ENCODE measurements at places on chromosomes 5 and 9.

GRCh38 chr9:90058182-90058763, 453.5 kb downstream of the GADD45G start:
- DNase-seq: no peak

- no peak for DNase-seq
Measured at GRCh38 chr5:8462565-8462964, 593.6 kb downstream of the MTRR start.

DNA sequence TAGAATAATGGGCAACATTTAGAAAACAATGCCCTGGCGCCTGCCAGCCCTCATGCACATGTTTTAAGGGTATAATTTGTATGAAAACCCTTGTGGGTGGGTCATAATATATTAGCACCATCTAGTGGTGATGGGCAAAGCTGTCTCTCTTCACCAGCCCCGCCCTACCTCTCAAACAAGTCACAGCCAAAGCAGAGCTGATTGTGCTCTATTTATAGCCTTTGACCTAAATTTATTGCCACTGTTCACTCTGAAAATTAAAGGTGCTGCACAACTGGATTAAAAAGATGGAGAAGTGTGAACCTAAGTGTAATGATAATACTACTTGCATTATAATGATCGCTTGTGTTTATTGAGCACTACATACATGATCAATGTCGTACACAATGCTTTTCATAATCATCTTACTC, 131.9 kb upstream of the ANKH start:
- DNase-seq: peak; percentile 67

GRCh38 chr5:10333154-10334006, 20.1 kb upstream of the MARCHF6 start:
- peak; percentile 3 for DNase-seq

GRCh38 chr5:137470111-137470920, 28.8 kb downstream of the SPOCK1 start:
- no peak for DNase-seq

DNA sequence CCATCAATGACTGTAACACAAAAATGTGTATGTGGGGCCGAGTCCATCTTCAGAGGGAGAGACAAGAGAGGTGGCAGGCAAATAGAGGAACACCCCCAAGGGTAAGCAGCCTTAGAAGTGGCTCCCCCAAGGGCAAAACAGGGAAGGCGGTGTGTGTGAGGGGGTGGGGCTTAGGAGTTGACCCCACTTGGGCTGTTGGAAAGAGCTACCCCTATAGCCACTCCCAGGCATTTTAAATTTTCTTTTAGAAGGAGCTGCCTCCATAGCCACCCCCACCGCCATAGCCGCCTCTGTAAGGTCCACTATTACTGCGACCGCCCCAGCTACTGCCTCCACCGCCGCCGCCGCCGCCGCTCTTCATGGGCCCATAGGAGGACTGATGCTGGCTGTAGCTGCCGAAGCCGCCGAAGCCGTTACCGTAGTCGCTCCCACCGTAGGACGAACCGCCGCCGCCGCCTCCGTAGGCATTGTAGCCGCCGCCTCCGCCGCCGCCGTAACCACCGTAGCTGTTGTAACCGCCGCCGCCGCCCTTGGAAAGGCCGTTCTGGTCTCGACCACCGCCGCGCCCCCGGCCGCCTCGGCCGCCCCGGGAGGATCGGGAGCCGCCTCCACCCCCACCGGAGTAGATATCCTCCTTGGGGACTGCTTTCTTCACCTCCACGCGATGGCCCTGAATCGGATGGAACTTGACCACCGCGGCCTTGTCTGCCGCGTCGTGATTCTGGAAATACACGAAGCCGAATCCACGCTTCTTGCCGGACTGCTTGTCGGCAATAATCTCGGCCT, 1.1 kb downstream of the HNRNPA0 start:
- DNase-seq: no peak

DNA sequence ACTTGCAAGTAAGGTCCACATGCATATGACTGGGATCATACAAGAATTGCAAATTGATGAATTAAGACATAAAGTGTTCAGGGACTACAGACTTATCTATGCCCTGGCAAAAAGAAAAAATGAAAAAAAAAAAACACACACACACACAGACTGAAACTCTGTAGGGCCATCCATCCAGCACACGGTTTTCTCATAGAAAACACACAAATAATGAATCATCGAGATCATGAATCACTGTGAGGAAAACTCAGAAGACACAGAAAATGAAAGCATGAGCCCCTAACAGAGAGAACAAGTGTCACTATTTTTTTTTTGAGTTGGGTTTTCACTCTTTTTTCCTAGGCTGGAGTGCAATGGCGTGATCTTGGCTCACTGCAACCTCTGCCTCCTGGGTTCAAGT, 185.2 kb downstream of the IRX2 start:
- no peak for DNase-seq

- no peak for DNase-seq
Measured at GRCh38 chr5:159030357-159030756, 69.4 kb downstream of the EBF1 start.
